ENCODE measurements at places on chromosomes 1 and 21.

GRCh38 chr21:43726686-43727518, 8.0 kb downstream of the PDXK start:
- DNase-seq = no peak

DNA sequence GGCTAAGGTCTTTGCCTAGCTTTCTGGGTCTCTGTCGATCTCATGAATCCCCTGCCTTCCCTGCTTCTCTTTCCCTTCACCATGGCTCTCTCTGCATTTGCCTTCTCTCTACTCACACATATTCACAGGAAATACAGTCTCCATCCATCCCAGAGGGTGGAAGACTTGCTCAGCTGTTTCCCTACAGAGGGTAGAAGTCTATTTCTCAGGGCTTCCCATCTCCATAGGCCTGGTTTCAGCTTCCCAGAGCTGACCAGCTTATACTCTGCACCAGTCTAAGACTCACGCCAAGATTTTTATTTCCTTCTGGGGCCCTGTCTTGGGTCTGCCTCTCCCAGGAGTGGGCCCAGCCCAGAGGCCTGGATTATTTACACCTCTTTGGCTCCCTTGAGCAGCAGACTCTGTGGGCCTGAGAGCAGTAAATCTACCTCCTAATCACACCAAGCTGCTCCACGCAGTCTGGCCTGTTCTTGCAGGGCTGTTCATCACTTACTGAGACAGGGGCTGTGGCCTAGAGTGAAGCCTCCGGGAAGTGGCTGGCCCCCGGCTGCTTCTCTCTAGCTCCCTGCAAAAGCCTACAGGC, 102.5 kb downstream of the PLXNA2 start:
- no peak for DNase-seq

GRCh38 chr1:242873661-242874060, 349.2 kb upstream of the PLD5 start:
- DNase-seq = no peak

GRCh38 chr1:208868554-208868953, 624.4 kb upstream of the PLXNA2 start:
- DNase-seq = no peak

DNA sequence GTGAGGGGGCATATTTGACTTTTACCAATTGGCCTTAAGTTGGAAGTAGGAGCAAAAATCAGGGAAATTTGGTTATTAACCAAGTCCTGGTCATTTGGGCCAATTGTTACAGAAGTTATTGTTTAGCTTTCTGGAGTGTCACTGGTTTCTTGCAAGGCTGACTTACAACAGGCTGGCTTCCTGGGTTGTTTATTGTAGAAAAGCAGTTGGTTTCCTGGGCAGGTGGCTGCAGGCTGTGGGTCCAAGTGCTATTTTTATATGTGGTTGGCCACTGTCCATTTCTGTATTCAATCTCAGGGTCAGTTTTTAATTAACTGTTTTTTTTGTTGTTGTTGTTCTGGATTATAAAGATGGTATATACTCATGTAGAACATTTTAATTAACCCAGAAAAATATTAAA, 174.1 kb downstream of the KCNJ6 start:
- DNase-seq = no peak

GRCh38 chr21:44666401-44667320, at the start of gene KRTAP12-2:
KRTAP12-2 (minus strand) TSS chr21:44666927; CDS start chr21:44666886, 41 bp downstream.
- no peak for DNase-seq

- DNase-seq = no peak
Measured at GRCh38 chr1:32764826-32765569, 52.2 kb downstream of the YARS1 start.

- no peak for DNase-seq
Measured at GRCh38 chr1:15799928-15800835, 7.3 kb downstream of the UQCRHL start.

GRCh38 chr1:92571578-92571977, 84.9 kb upstream of the GFI1 start:
- no peak for DNase-seq

DNA sequence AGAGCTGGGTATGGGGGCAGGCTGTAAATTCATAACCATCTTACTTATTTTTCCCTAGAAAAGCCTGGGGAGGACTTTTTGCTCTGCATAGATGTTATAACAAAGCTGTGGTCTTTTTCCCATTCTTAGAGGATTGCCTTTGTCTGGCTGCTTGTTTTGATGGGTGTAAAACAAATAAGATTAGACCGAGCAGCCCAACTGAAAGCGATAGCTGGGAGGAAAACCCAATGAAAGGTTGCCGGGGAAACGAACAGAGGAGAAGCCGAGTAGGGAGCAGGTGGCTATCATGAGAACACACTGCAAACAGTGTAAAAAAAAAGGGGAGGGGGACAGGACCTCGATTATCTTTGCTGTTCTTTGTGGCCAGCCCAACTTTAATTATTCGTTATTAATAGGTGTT, 1.9 kb downstream of the ELAVL4 start:
- no peak for DNase-seq

- no peak for DNase-seq
Measured at GRCh38 chr1:41919764-41920397, 1.2 kb upstream of the HIVEP3 start.

GRCh38 chr21:34988139-34988538, 61.0 kb downstream of the RUNX1 start:
- no peak for DNase-seq

GRCh38 chr1:245366886-245367285, 212.1 kb downstream of the KIF26B start:
- no peak for DNase-seq

GRCh38 chr1:179230721-179231120, 1.2 kb upstream of the ABL2 start:
- no peak for DNase-seq

GRCh38 chr1:39800471-39800835, 11.8 kb upstream of the BMP8B start:
- DNase-seq = no peak

- no peak for DNase-seq
Measured at GRCh38 chr1:98256700-98257099, 335.9 kb upstream of the DPYD start.

DNA sequence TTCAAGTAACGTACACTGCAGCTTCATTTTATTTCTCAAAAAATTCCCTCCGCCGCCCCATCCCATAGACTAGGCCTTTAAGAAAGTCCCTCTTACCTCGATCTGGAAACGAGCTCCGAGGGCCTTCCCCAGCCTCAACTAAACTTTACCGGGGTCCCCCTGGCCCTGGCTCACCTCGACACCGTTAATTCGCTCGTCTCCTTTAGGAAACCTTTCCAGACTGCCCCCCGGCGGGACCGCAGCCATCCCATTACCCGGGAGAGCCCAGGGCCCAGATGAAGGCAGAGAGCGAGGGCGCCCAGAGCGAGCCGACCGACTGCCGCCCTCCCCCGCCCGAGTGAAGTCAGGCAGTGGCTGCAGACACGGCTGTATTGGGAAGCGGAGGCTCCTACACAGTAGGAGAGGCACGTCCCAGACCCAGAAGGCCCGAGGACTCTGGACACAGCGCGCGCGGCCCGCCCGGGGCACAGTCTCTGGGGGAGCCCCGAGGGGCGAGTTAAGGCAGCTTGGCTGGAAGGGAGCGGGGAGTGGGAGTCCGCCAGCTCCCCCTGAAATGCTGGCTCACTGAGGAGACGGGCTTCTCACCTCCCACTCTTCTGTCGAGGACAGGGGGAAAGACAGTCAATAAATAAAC, 14.6 kb downstream of the SEMA6C start:
- DNase-seq = no peak

- DNase-seq = no peak
Measured at GRCh38 chr1:172325531-172325930, 95.0 kb upstream of the C1orf105 start.

DNA sequence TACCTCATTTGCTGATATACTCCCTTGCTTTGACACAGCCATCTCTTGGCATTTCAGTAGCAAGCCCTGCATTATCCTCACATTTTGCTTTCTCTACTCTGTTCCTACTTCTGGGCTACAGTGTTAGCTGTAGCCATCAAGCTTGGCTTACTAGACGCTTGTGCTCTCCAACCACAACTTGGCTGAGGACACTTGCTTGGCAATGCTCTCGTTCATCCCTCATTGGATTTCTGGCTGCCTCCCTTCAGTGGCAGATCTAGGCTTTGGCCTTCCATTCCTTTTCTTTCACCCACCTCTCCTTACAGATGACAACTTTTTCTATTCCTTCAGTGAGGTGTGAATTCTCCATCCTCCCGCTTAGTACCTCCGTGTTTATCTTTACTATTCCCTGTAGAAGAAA, 428.7 kb upstream of the LRRC7 start:
- no peak for DNase-seq

GRCh38 chr1:91080650-91081049, 58.8 kb upstream of the ZNF644 start:
- DNase-seq = no peak

DNA sequence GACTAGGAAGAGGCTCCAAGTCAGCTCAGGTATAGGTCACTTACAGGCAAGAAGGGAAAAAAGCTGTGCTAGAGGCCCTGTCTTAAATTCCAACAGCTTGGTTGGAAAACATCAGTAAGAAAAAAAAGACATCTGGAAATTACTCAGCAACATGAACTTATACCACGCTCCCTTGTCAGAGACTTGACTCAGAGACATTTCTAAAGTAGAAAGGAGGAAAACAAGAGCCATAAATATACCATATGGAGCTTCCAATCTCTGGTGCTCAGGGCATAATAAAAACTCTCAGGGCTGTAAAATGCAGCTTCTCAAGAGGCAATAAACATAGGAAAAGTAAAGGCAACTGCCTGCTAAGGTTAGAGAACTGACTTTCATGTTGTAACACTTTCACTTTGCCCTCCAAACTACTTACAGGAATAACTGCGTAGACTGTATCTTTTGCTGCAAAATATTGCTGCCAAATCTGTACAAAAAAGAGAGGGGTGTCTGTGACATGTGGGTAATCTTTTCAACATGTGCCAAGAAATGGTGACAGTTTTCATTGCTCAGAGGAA, 14.7 kb downstream of the ATPAF1 start:
- no peak for DNase-seq

GRCh38 chr1:21931171-21932093, 5.7 kb downstream of the HSPG2 start:
- no peak for DNase-seq

DNA sequence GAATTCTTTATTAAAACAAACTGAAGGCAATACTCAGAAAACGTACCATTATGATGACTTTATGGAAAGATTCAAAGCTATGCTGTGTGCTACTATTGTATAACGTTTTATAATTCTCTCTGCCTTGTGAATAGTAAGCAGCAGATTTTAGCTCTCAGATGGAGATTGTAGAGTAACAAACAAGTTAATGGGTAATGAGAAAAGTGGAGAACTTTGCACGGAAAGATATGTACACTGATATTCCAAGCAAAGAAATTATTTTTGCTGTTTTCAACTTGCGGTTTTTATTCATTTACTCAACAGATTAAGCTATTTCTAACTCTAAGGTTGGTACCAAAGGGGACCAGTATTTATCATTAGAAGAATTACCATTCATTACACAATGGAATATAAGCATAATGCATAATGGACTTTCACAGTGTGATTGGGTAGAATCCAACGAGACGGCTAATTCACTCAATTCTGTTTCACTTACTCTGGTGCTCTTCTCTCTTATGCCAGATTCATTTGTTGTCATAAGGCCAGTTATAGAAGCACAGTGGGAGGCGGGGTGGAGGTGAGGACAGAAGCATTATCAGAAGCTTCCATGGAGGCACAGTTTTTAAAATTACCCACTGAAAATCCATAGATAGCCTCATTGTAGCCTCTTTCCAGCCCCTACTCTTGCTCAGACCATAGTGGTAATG, 38.6 kb downstream of the ATP1B1 start:
- DNase-seq = no peak

DNA sequence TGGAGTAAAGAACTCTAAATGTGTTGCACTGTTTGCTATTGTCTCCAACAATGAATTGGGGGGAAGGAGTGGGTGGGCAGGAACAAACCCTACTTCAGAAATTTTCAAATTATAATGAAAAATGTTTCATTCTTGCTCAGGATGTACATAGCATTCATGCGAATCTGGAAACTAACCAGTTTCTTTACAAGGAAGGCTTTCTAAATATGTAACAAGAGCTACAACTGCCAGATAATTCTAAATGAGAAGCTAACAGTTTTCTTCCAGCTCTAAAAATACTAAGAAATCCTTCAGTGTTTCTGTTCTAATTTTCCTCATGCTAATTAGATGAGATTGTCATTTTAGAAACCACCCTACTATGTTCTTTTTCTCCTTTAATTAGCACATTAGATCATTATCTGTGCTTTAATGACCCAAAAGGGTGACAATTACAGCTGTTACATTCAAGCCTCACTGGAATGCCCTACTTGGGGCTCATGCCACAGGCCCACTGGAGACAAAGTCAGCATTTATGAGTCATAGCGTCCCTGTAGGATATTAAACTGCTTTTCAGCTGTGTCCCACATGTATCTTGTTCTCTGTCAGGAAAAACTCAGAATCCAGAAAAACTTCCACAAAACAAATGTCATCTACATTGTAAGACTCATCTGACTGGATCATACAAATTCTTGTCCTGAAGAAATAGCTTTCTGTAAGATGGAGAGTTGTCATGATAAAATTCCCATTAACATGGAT, 804.6 kb upstream of the CXADR start:
- no peak for DNase-seq

- DNase-seq = no peak
Measured at GRCh38 chr1:48039088-48040054, 42.2 kb upstream of the TRABD2B start.

- DNase-seq = no peak
Measured at GRCh38 chr21:44441581-44442265, 13.6 kb upstream of the LRRC3 start.

- DNase-seq = no peak
Measured at GRCh38 chr1:229666585-229666984, 40.5 kb downstream of the URB2 start.

- DNase-seq = no peak
Measured at GRCh38 chr1:28021064-28021463, 61.3 kb downstream of the XKR8 start.

DNA sequence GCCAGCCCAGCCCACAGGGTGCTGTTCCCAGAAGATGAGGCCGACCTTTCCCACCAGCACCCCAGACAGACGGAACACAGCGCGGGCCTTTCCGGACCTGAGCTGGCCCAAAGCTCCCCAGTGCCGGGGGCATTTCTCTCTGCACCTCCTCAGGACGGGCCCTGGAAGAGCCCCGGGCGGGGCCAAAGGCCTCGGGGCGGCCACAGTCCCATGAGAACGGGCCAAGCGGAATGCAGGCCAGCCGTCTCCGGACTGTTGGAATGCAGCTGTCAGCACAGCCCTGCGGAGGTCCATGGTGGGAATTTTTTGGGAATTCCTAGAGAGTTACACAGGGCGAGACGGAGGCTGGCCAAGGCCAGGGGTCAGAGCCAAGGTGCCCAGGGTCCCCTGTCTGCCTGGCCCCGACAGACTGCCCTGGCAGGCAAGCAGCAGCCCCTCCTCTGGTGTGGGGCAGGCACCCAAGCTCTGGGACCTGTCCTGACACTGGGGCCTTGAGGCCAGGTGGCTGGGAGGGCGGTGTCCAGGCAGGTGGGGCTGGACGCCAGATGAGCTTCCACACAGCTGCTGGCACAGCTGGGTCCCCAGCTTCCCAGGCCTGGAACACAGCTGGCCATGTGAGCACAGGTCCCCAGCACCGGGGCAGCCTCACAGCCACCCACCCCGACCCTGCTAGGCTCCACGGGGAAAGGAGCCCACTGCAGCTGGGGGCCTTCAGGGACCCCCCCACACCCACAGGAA, 63.0 kb downstream of the MEGF6 start:
- DNase-seq = no peak
